ENCODE measurements at places on chromosomes 4 and X. TPM values are rescaled to one million over a fixed set of nuclear protein-coding genes. Genes with fewer than 3 reads are reported as not detected.
A peak's percentile ranks its signal among the peaks of the same experiment; 100 is the strongest.

SSX2B gene
- not detected for polyA plus RNA-seq

UGT2B28 gene
- polyA plus RNA-seq: not detected

DNA sequence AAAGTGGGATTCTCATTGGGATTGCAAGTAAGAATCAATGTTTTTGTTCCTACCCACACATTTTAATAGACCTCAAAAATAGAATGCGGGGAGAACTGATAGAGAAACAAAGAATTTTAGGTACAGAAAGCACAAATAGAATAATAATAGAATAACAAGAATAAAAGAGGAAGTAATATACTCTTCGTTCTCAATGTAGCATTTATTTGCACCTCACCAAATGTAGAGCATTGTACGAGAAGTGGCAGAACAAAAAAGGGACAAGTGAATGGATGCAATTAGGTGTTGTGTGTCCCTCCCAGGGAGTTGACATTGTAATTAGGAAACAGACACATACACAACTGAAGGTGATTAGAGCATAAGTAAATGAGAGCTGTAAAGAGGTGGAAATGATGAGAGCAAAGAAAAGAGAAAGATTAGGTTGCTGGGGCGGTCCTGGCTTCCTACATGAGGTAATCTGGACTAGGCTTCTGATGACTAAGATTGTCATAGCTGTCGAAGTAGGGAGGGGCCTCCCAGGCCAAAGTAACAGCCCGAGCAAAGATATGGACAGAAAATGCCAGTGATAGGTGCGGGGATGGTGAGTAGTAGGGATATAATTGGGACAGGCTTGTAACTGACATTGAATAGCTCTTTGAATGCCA, 10.4 kb downstream of the RAB9A start:
- DNase-seq: peak; percentile 23

DNA sequence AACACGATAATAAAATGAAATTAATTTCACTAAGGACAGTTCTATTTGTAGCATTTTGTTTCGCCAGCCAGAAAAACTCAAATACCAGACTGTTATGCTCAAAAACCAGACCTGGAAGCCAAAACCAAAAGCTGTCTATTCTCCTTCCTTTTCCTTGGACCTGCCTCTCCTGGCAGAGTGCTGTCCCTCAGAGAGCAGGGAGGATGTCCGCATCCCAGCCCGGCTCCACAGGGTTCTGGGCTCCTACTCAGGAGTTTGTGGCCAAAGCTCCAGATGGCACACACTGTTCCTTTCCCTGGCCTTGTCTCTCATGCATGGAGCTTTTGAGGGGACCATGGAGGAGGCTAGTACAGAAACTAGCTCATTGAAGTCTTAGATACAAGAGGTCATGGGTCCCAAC, 41.9 kb upstream of the C1QTNF7 start:
- DNase-seq: no peak

DNA sequence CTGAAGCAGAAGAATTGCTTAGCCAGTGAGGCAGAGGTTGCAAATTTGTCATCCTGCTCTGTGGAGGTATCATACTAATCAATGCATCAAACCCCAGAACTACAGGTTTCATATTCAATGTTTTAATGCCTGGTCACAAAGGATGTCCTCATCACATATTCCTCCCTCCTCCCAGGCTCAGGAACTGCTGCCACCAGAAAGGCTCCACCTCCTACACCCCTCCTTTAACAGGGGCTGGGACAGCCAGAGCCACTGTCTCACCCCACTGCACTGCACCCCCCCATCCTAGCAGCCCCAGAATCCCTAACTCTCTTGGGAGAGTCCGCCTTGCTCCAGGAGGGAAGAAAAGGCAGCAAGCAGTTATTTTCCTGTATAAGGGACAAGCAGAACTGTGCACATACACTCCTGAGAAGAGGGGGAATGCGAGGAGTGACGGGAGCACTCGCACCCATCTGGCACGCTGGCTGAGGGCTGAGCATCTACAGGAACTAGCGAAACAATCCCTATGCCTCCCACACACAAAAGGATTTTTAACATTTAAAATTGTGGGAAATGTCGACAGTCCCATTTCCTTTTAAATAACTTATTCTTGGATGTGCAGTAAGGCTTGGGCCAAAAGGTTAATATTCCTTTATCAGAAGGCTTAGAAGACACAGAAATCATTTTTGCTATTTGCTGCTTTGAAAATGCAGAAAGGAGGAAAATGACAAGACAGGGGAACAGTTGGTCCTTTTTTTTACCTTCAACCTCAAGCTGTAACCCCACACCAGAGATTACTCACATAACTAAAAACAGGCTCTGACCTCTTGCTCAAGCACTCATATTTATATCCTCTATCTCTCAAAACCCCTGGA, 27.8 kb downstream of the CD99L2 start:
- peak; percentile 38 for DNase-seq

- peak; percentile 95 for DNase-seq
Observed at GRCh38 chr4:1201851-1202525, 29.6 kb upstream of the SPON2 start.

DNA sequence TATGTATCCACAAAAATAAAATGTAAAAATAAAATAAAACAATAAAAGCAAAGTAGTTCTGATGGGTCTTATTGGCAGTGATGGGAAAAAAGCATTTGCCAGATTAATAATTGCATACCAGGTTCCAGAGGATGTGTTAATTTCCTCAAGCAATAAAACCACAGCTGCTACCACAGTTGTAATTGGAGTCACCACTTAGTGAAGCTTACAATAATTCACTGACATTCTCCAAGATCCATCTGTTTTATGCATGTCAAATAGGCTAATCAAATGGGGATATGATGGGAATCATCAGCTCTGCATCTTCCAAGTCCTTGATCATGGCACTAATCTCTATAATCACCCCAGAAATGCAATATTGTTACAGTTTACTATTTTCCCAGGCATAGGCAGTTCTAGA, 123.5 kb upstream of the EMCN start:
- DNase-seq: no peak

DNA sequence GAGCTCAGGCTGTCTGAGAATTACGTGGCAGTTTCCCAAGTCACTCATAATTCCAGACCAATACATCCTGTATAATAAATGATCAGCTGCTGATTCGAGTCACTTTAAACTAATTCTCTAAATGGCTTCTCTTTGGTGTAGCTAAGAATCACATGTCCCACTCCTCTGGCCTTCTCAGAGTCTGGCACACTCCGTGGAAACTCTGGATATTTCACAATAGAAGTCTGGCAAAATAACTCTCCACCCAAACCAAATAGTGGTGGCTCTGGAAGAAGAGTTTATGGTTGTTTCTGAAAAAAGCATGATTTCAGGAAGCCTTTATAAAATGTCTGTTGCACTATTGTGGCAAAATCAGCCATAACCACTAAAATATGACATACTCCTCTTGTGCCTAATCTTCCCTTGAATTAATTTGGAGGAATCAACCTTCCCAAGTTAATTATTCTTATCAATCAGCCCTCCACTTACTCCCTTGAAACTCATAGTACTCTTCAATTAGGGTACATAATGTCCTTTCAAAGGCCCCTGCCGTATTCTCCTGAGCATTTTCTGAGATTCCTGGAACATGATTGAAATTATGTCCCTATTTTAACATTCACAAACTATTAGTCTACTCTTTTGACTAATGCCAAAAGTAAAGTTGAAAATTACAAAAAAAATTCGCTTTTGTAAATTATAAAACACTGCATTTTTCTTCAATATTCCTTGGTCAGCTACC, 991.6 kb downstream of the FAT4 start:
- no peak for DNase-seq

DNA sequence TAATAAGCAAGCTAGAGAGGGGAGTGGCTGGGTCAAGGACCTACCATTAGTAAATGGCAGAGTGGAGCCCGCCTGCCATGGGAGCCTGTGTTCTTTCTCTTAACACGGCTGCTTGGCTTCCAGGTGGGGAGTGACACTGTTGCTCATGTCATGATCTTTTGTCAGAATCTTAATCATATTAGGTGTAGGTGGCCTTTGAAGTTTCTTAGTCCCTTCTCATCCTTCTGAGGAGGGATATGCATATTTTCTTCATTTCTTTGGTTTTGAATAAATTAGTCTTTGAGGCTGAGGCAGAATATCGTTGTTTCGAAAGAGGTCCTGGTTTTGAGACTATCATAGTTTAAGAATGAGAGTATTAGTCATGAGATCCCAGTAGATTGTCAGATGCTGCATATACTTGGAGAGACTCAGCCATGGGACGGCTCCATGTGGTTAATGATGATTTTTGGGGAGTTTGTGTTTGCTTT, 28.9 kb downstream of the SNX25 start:
- peak; percentile 84 for DNase-seq

- peak; percentile 52 for DNase-seq
Observed at GRCh38 chr4:87843936-87844335, 11.2 kb downstream of the MEPE start.

DNA sequence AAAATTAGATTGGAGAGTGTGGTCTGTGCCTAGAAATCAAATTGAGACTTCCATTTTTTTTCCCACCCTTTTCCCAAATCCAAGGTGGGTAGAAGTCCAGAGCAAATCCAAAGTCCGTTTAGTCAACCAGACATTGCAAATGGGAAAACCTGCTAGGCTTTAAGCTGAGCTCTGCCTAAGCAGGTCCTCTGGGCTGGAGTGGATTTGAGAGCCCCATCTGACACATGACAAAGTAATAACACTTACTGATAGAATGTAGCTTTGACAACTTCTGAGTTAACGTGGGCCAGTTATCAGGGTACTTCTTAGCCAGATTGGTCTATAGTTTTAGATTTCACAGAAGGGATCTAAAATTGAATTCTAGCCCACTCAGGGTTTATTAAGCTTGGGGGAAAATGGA, 242.3 kb downstream of the GALNTL6 start:
- no peak for DNase-seq

- DNase-seq: no peak
Observed at GRCh38 chr4:153008578-153009199, 72.6 kb downstream of the FHDC1 start.

- DNase-seq: peak; percentile 44
Observed at GRCh38 chrX:150873616-150874015, 24.9 kb downstream of the CD99L2 start.

GRCh38 chr4:2142630-2143427, 83.7 kb downstream of the NAT8L start:
- DNase-seq: no peak

DNA sequence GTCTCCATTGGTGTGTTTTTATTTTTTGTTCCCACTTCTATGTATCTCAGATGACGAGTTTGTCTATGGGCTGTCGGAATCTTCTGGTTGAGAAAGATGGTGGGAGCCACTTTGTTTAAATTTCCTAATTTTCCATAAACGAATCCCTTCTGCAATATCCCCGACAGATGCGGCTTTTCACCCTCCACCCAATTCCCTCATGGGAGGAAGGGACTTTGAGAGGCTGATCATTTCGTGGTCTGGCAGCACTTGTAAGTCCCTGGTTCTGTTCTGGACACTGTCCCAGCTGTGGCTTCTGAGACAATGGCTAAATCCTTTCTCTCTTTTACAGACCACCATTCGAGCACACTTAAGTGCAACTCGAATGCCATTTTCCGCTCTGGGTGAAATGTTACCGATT, 72.2 kb upstream of the PUDP start:
- no peak for DNase-seq

GRCh38 chr4:173802662-173803022, 272.6 kb upstream of the HAND2 start:
- no peak for DNase-seq

DNA sequence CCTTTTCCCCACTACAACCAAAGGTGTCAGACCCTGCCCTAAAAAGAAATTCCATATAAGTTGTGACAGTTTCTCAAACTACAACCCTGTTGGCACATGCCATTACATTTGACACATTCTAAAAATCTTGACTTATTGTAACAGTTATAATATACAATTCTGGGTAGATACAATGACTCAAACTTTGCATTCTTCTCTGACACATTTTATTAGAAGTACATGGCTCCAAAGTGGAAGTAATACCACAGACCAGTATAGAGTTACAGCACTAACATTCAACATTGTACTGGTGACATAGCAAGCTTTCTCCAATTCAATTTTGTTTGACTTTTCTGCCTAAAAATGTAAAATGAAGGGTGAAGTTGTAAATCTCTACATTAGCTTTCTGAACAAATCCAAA, 196.6 kb upstream of the ETNPPL start:
- peak; percentile 34 for DNase-seq
